ENCODE measurements at places on chromosomes 6 and 20.

GRCh38 chr6:156957931-156958547 lies 180.9 kb downstream of the ARID1B start:
- no peak for DNase-seq

GRCh38 chr20:40080041-40080652 lies 608.9 kb downstream of the MAFB start:
- peak; percentile 27 for DNase-seq

- DNase-seq, result no peak
Observed at GRCh38 chr6:101932704-101933103, 539.2 kb downstream of the GRIK2 start.

DNA sequence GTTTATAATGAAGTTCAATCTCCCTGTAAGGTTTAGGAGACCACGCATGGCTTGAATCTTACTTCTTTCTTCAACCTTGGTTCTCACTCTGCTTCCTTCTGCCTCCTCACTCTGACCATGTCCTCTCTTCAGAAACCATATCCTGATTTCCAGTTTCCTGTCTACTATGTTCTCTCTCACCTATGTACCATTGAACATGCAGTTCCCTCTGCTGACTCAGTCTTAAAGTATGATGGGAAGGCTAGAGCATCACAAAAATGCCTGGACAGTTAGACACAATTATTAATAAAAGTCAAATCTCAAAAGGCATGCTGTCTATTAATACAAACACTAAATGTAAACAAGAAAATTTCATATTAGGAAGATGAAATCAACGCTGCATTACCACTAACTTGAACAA lies 151.6 kb downstream of the PRKN start:
- no peak for DNase-seq

DNA sequence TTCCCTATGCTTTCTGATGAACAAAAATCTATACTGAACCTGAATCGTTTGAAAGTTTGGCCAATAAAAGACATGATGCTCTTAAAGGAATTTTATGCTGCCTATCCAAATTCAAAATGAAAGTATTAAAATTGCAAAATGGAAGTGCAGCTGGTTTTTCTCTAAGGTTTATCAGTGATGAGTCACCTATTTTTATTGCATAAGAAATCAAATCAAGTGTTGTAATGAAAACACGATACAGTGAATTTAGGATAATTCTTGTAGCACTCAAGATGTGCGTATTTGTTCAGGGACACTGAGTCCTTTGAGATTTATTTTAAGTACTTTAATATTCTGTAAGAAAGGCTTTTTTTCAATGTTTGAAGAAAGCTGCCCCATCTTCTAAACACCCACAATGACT lies 409.5 kb downstream of the ADGRB3 start:
- DNase-seq, result no peak

DNA sequence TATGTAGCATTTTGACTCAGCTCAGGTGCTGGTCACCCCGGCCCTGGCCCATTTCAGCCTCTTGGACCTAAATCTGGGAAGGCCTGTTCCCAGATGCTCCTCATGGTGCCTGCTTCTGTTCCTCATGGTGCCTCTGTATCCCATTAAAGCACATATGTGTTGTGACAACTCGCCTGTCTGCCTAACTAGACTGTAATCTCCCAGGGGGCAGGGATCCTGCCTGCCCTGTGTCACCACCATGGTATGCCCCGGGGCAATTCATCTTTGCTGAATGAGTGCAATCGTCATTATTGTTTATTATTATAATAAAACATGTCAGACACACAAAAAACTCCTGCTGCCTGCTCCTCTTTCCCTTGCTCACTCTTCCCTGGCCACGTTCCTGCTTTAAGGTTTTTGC lies 62.0 kb downstream of the ZFP64 start:
- DNase-seq, result no peak

GRCh38 chr6:91464201-91464600 lies 877.3 kb upstream of the MAP3K7 start:
- no peak for DNase-seq

- DNase-seq, result no peak
Observed at GRCh38 chr6:102732898-102733297, 1339.4 kb downstream of the GRIK2 start.

- DNase-seq, result no peak
Observed at GRCh38 chr20:37151529-37151928, 27.6 kb upstream of the RPN2 start.

DNA sequence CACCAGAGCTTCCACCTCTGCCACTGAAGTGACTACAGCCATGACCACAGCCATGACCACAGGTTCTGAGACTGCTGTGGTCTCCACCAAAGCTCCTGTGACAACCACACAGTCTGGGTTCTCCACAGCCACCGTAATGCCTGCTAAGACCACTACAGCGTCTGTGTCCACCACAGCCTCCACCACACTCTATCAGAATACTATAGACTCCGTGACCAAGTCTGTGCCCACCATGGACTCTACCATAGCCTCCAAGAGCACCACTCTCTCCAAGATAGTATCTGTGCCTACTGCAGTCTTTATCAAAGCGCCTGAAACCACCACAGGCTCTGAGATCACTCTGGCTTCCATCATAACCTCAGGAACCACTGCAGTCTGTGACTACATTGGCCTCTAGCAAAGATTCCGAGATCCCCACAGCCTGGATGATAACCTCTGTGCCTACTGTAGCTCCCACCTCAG lies 18.3 kb upstream of the MUC21 start:
- no peak for DNase-seq

All from right hindlimb (tissue), 1 donor.